AG09319 (cell line): ENCODE measurements at places on chromosomes 3 and 15.

- no peak for DNase-seq
Observed at GRCh38 chr15:82798531-82799166, 7.2 kb downstream of the FSD2 start.

- DNase-seq: no peak
Observed at GRCh38 chr3:13223574-13224237, 150.5 kb upstream of the IQSEC1 start.

- no peak for DNase-seq
Observed at GRCh38 chr3:134708671-134709070, 57.8 kb upstream of the KY start.

- DNase-seq: no peak
Observed at GRCh38 chr3:140234256-140234655, 299.3 kb downstream of the CLSTN2 start.

DNA sequence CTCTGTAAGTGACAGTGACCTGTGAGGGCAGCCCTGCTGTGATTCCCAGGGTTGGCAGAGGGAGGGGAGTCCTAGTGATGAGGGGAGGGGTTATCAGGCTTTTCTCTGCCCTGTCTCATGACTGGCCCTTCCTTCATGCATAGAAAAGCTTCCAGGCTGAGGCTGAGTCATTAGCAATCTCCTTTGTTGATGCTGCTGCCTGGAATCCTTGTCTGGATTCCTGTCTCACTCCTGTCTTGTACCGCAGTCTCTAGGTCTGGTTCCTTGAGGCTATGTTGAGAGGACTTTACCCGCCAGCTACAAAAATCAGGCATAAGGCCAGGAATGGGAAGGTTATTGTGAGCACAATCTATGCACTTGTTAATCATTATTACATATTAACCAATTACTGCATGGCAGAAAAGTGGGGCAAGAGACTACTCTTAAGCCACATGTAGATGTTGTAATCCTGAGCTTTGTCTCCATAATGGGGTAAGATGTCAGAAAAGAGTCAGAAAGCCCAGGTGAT, 7.2 kb downstream of the KLHL6 start:
- no peak for DNase-seq

GRCh38 chr3:129738172-129738571, 131.7 kb upstream of the PLXND1 start:
- DNase-seq: no peak

- no peak for DNase-seq
Observed at GRCh38 chr3:71026634-71027578, 556.6 kb downstream of the FOXP1 start.

DNA sequence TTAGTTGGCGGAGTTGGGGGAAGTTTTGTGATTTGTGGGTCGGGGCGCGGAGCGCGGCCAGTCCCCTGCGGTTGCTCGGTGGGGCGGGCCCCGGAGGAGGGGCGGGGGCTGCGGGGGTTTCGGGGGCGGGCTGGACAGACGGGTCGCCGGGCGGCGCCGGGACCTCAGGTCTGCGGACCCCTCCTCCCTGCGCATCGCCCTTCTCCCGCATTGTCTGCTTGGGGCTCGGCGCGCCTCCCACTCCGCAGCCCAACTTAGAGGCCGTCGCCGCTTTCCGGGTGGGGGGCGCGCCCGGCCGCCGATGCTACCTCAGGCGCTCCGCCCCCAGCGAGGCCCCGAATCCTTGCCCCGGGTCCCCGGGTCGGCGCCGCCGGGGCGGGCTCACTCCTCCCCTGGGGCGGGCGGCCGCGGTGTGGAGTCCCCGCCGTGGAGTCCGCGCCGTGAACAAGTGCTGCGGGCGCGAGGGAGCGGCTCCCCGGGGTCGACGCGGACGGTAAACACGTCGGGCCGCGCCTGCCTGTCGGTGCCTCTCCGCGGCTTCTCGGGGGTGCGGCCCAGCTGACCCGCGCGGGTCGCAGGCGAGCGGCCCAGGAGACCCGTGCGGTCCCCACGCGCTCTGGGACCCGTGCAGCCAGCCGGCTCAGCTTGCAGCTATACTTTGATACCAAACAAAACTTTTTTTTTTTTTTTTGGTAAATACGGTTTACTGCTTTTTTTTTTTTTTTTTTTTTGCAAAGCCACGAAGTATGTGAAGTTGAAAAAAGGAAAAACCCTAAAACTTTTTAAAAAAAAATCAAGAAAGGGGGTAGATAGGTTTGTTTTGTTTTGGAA, 624 bp downstream of the AKAP13 start:
- DNase-seq: no peak

DNA sequence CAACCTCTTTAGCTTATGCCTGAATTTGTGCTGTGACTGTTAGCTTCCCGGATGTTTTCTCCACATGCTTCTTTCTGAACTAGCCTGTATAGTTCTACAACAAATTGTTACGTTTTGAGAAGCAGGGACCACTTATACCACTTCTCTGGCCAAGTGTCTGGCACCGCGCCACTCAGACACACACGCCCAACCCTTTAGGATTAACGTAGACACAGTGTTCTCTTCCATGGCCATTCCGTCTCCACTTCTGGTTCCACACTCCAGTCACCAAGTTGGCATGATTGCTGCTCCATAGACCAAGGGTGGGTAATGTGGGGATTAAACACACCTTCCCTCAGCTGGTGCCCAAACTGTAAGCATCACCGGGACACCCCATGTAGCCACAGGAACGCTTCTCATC, 755 bp upstream of the TMEM108 start:
- DNase-seq: no peak

- DNase-seq: no peak
Observed at GRCh38 chr3:172530566-172530965, 7.3 kb upstream of the TNFSF10 start.

DNA sequence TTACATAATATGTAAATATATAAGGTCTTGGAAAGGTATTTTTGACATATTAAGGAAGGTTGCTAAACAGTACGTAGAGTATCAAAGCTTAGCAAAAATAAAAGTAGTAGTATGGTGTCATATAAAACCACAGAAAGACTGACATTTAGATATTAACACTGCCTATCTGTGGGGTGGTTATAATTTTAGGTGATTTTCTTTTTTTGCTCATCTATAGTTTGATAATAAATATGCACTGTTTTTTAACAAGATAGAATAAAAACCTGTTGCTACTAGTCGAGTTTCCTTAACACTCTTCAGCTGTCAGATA, 40.7 kb downstream of the ETV5 start:
- no peak for DNase-seq

GRCh38 chr15:79451361-79451999, 19.3 kb downstream of the MINAR1 start:
- DNase-seq: no peak

DNA sequence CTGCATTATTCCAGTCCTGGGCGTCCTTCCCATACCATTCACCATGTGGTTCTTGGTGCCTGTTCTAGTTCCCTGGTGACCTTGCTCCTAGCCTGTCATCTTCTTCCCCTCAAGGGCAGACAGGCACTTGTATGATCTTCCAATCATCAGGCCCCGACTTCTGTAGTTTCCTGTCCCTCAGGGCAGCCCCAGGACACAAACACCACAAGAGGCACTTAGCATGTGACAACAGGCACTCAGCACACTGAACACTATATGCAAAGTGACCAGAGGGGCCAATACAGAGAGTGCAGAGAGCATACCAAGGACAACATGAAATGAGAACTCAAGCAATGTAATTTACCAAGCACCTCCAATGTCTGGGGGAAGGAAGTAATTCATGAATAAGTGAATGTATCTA, 17.9 kb downstream of the TMEM40 start:
- DNase-seq: no peak

DNA sequence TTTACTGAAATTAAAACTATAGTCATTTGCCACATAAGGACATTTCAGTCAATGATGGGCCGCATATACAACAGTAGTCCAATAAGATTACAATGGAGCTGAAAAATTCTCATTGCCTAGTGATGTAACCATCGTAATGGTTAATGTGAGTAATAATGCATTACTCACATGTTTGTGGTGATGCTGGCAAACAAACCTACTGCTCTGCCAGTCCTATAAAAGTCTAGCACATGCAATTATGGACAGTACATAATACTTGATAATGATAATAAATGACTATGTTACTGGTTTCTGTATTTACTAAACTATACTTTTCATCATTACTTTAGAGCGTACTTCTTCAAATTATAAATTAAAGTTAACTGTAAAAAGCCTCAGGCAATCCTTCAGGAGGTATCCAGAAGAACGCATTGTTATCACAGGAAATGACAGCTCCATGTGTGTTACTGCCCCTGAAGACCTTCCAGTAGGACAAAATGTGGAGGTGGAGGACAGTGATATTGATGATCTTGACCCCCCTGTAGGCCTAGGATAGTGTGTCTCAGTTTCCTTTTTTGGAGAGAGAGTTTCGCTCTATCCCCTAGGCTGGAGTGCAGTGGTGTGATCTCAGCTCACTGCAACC, 102.7 kb downstream of the ATP1B3 start:
- no peak for DNase-seq

DNA sequence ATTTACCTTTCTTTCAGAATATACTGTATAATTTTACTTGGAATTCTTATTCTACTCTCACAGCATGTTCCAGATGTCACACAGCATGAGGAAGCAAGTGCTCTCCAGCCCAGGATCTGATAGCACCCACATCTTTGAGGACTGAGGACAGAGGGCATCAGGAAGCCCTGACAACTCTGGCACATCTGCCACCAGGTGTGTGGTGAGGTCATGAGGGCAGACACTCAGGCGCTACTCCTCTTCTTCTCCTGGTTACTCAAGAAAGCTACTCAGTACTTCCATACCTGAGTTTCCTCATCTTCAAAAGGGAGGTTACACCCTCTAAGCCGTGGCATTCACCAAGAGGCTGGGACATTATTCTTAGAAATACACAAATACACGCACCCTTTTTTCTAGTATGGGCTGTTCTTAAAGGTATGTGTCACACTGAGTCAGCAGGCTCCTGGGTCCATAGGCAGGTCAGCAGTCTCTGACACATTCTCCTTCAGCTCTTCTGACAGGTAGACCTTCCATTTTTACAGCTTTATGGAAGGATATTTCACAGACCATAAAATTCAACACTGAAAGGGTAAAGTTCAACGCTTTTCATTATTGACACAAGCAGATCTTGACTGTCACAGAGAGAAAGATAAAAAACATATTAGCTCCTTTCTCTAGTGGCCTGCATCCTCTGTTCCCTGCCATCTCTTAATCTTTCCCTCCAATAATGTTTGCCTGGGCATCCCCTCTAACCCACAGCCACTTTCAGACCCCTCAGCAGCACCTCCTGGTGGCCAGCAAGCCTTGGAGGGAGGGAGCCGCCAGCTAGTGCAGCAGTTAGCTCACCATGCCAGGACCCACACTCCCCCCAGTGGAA, 103.2 kb upstream of the TJP1 start:
- no peak for DNase-seq

DNA sequence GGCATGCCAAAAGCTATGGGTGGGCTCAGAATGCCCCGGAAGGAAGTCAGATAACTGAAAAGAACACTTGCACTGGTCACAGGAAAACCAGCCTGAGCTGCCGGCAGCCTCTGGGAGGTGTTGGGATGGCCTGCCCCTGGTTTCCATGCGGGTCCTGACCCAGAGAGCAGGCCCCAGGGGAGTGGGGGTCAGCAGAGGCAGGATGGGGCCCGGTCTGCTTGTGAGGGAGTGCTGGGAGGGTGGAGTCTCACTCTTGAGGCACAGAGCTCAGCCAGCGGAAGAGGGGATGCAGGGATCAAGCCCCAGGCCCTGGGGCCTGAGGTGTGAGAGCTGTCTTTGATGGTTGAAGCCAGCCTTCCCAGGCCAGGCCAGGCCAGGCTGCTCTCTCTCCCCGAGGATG, 2.4 kb upstream of the RPUSD3 start:
- no peak for DNase-seq

DNA sequence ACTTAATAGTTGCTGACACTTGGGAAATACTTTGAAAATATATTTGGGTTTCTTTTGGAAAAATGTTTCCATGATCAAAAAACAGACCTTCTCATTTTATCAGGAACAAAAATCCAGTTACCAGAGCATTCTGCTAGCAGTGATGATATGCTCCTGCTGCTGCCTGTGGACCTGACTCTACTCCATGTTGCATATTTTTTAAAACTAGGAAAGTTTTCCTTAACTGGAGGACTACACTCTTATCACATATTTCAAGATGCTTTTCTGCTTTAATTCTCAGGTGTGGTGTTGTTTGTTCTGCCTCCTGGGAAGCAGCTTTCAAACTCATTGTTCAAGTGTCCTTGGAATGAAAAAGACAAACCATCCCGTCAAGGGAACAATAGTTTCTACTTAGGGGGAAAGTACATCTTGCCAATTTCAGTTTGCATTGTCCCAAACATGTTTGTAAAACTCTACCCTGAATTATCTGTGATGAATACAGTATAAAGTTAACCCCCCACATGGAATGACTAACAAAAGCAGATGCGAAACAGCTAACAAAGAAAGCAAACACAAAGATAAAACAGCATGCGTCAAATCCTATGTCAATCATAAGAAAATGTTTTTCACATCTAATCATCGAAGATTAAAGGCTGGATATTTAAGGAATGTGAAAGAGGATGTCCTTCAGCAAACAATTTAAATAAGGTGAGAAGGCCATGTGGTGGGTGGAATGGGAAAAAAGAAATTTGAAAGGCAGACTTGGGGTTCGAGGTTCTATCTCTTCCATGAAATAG, 40.1 kb upstream of the PSMD6 start:
- DNase-seq: no peak

- no peak for DNase-seq
Observed at GRCh38 chr3:18079739-18080138, 337.3 kb upstream of the TBC1D5 start.

GRCh38 chr15:92001307-92001706, 147.8 kb downstream of the SLCO3A1 start:
- no peak for DNase-seq

DNA sequence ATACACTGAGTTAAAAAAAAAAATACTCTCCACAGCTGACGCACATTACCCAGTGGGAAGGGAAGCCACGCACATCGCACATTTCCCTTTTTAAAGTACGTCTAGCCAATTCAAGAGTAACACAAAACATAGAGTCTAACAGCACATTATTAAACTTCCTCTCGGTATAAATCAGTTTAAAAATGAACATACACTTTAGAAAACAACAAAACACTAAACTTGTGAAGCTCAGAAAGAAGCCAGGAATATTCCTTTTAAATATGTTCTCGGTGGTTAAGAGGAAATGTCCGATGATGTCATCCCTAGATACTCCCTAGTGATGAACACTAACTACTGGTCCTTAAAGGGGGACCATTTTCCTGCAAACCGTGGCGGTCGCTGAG, 721 bp downstream of the MYEF2 start:
- DNase-seq: no peak

DNA sequence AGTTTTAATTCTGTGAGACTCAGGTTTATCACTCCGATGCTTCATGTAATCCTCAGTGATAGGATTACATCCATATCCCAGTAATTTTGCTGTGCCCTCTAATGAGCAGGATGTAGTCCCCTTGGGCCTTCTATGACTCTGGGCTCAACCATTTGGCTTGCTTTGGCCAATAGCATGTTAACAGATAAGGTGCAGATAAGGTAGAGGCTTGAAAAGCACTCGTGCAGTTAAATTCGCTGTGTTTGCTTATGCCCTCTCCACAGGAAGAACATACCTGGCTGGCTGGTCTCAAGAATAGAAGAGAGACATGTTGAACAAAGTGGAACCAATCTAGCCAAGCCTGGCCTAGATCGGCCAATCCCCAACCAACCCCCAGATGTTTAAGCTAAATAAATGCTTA, 20.1 kb downstream of the CCDC13 start:
- DNase-seq: no peak

- DNase-seq: no peak
Observed at GRCh38 chr3:82676356-82677026, 915.0 kb upstream of the GBE1 start.
